AG08395 (cell line): ENCODE measurements at places on chromosomes 11 and 22.

GRCh38 chr11:111409915-111410314 is 30.8 kb upstream of the POU2AF1 start:
- DNase-seq, result no peak

DNA sequence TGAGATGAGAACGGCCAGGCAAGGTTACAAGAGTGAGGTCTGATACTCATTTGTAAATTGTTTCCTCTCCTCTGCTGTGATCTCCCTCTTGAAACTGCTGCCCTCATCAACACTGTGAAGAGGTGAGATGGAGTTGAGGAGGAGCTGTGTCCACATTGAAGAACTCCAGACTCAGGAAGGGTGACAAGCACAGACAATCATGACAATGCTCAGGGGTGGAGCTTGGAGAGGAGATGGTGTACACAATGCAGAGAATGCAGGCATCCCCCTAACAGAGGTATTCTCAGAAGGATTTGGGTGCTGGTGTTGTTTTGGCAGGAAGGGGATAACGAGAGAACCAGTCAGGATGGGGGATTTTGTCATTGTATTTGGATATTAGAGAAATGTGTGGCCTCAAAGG is 21.5 kb upstream of the MMP7 start:
- DNase-seq, result no peak

DNA sequence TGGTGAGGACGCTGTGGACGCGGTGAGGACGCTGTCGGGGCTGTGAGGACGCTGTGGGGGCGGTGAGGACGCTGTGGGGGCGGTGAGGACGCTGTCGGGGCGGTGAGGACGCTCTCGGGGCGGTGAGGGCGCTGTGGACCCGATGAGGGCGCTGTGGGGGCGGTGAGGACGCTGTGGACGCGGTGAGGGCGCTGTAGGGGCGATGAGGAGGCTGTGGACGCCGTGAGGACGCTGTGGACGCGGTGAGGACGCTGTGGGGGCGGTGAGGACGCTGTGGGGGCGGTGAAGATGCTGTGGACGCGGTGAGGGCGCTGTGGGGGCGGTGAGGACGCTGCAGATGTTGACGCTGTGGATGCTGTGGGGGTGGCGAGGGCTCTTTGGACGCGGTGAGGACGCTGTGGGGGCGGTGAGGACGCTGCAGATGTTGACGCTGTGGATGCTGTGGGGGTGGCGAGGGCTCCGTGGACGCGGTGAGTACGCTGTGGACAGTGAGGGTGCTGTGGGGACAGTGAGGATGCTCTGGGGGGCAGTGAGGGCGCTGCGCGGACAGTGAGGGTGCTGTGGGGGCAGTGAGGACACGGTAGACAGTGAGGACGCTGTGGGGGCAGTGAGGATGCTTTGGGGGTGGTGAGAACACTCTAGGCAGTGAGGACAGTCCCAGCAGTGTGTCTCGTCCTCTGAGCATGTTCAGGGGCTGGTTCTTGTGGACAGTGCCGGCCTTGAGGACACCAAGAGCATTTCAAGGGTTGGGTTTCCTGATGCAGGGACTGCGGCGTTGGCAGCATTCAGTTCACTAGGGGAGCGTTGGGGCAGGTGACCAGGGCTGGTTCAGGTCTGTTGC is 4.2 kb downstream of the GP1BB start:
- DNase-seq, result no peak

- no peak for DNase-seq
These were observed 43.2 kb downstream of the USP47 start for GRCh38 chr11:11884774-11885481.

GRCh38 chr11:93340223-93340622 is 9.7 kb downstream of the DEUP1 start:
- no peak for DNase-seq

DNA sequence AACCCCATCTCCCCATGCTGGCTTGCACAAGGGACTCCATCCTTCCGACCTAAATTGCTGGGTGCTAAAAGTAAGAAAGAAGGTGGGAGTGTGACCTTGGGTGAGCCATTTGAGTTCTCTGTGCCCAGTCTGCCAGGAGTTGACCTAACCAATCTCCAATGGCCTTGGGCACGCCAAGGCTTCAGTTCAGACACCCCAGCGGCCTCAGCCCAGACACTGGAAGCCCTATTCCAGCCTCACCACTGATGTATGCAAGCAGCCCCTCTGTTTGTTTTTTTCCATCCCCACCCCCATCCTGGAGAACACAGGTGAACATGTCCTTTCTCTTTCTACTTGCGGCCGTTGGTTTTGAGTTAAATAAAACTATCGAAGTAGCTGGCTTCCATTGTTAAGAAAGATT is 31.9 kb downstream of the MYH9 start:
- no peak for DNase-seq

DNA sequence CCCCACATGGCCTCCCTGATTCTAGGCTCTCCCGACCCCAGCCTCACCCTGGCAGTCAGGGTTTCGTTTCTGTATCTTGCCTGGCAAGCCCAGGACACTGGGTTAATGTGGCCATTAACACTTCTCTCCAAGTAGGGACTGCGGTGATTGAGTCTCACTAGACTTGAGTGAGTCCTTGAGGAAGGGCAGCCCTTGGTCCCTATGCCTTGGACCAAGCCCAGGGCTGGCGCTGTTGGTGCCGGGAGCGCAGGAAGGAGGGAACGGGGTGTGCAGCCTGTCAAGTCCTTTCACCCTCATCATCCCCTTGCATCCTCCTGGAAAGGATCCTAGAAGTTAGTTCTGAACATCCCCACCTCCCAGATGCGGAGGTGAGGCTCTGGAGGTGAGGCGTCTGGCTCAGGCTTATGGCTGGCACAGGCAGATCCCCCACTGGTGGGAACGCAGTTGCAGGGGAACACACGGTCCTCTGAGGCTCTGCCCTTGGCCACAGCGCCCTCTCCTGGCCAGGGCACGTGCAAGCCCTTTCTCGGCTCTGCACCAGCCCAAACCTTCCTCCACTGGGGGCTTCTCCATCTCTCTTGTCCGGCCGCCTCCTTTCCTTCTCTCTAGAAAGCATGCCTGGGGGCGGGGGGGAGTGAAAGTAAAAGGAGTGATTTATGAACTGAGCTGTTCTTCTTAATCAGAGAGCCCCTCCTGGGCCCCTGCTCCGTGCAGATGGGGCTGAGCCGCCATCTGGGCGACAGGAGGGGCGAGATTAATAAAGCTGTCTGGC is 56.7 kb downstream of the TP53I11 start:
- DNase-seq, result peak; percentile 85

DNA sequence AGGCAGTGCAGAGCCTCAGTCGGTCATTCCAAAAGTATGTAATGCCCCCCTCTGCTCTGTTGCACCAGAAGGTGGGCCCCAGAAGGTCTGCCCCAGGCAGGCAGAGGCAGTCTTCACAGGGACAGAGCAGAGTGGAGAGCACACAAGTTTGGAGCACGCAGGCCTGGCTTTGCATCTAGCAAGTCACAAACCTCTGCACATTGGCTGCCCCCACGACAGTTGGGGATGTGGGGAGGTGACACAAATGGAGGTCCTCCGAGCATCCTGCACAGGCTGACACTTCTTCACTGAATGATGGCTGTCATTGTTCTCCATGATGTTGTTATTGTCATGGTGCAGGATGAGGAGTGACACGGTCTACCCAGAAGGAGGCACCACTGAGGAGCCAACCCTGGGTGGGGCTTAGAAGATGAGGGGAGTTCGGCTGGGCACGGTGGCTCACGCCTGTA is 11.9 kb downstream of the TOM1 start:
- DNase-seq, result no peak

- no peak for DNase-seq
These were observed 261.9 kb upstream of the ISX start for GRCh38 chr22:34804091-34804490.
